ENCODE measurements at places on chromosomes 7 and 10. TPM values are rescaled to one million over a fixed set of nuclear protein-coding genes. Genes with fewer than 3 reads are reported as not detected.

DNA sequence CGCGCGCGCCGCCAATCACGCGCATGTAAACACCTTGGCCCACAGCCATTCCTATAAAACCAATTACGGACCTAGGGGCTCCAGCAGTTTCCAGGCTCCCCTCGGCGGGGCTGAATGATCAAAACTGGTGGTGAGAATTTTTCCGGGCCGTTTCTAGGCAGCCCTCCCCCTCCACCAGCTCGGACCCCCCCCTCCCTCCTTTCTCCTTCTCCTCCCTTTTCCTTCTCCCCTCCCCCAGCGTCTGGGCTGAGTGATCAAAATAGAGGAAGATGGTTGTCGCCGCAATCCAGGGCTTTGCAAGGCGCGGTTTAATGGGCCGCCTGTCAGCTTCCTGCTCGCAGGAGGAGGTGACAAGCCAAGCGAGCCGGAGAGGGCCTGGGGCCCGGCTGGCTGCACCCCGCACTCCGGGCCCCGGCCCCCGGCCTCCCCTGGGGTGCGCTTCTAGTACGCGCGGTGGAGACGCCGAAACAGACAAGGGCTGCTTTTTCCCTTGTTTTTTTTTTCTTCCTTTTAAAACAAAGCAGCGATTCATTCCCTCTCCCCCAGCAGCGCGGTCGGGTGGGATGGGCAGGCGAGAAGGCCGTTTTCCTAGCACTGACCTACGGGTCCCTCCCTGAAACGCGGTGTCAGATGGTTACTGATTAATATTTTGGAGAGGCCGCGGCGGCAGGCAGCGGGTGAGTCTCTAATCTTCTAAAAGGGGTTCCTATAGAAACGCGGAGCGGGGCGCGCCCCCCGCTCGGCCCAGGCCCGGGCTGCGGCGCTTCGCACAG, 528 bp upstream of the TNRC18 start:
- H3K27me3 ChIP-seq: no peaks in the 10 kb centered on the region
- DNase-seq: peak; percentile 99
- H3K4me1 ChIP-seq: no peaks in the 10 kb centered on the region
- no peaks in the 10 kb centered on the region for H3K36me3 ChIP-seq

PNLIP gene
- total RNA-seq: 2.9 TPM

GRCh38 chr7:146960773-146961391, 844.3 kb downstream of the CNTNAP2 start:
- no peaks in the 10 kb centered on the region for H3K36me3 ChIP-seq
- no peaks in the 10 kb centered on the region for H3K27me3 ChIP-seq
- H3K27ac ChIP-seq: no peak overlapping the region
- H3K4me1 ChIP-seq: peaks cover 11% of the 10 kb centered on the region
- H3K4me3 ChIP-seq: no peak overlapping the region
- DNase-seq: no peak

- H3K36me3 ChIP-seq: no peaks in the 10 kb centered on the region
- DNase-seq: no peak
- H3K4me1 ChIP-seq: no peaks in the 10 kb centered on the region
- H3K4me3 ChIP-seq: no peak overlapping the region
Observed at GRCh38 chr7:135733603-135734342, 5.8 kb upstream of the SLC13A4 start.

DNA sequence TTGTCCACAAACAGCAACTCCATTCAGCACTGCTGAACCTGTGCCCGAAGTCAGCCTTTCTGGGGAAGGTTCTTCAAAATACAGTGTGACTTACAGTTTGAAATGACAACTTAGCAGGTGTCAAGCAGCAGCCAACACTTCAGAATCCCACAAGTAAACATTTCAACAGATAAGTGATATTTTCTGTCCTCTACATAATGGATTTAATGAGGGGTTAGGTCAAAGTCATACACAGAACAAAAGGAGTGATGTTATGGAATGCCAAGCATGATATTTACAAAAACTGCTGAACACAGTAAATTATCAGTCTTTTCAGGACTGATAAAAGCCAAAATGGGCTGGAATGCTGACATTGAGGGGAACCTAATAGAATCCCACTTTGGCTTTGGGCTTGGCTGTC, 77.6 kb upstream of the JAZF1 start:
- no peak overlapping the region for H3K4me3 ChIP-seq
- H3K36me3 ChIP-seq: no peaks in the 10 kb centered on the region
- no peak overlapping the region for H3K27ac ChIP-seq
- no peaks in the 10 kb centered on the region for H3K4me1 ChIP-seq

DNA sequence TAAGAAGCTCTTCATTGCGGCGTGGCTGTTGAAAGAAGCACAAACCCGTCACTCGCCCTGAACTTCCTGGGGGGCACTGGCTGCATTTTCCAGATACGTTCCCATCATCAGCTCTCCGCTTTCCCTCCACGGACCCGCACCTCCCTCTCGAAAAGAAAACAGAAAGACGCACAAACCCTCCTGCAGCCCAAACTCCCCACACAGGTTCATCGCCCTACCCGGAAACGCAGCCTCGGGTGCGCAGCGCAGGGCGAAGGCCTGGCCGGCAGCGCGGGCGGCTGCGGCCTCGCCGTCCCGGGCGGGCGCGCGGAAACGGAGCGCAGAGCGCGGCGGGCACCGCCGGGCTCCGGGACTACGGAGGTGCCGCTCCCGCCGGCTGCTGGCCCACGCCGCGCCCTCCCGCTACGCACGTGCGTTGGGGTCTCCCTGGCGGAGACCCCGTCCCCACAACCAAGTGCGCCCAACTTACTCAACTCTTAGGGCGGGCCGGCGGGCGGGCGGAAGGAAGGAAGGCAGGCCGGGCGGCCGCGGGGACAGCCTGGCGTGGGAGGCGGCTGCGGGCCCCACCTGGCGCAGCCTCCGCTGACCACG, 822 bp downstream of the ZNF800 start:
- peak overlapping the region; percentile 95 for H3K27ac ChIP-seq
- peak overlapping the region; percentile 96 for H3K4me3 ChIP-seq
- H3K4me1 ChIP-seq: peaks cover 15% of the 10 kb centered on the region
- H3K27me3 ChIP-seq: no peaks in the 10 kb centered on the region
- H3K36me3 ChIP-seq: peaks cover 2% of the 10 kb centered on the region

DNA sequence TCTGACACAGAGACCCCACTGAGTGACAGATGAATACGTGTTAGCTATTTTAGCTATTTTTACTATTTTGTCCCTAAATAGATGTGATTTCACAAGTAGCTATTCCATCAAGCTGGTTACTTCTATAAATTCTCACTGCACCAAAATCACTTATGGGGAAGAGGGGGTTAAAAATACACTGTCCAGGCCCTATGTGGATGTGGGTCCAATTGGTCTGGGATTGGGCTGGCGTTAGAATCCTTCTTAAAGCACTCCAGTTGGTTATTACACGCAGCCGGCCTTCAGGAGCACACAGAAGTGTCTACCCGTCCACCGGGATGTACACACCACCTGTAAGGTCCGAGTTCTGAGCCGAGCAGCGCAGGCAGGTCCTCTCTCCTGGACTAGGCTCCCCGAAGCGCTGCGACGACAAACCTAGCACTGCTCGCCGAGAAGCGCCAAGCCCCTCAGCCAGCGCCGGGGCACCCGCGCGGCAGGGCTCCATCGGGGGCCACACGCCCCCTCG, 222.3 kb upstream of the MKLN1 start:
- peak; percentile 8 for DNase-seq
- no peaks in the 10 kb centered on the region for H3K36me3 ChIP-seq
- H3K4me1 ChIP-seq: peaks cover 5% of the 10 kb centered on the region
- peaks cover 76% of the 10 kb centered on the region for H3K27me3 ChIP-seq

- no peak for DNase-seq
- H3K4me3 ChIP-seq: no peak overlapping the region
- H3K36me3 ChIP-seq: no peaks in the 10 kb centered on the region
- H3K4me1 ChIP-seq: no peaks in the 10 kb centered on the region
- no peaks in the 10 kb centered on the region for H3K27me3 ChIP-seq
- H3K27ac ChIP-seq: no peak overlapping the region
Observed at GRCh38 chr7:144414815-144415214, 11.3 kb upstream of the NOBOX start.

GRCh38 chr7:118280319-118281012, 56.0 kb downstream of the ANKRD7 start:
- no peaks in the 10 kb centered on the region for H3K27me3 ChIP-seq
- H3K36me3 ChIP-seq: no peaks in the 10 kb centered on the region
- no peak overlapping the region for H3K27ac ChIP-seq
- no peak overlapping the region for H3K4me3 ChIP-seq
- H3K4me1 ChIP-seq: no peaks in the 10 kb centered on the region

CYP2C18 gene
- 4.5 TPM for total RNA-seq

DNA sequence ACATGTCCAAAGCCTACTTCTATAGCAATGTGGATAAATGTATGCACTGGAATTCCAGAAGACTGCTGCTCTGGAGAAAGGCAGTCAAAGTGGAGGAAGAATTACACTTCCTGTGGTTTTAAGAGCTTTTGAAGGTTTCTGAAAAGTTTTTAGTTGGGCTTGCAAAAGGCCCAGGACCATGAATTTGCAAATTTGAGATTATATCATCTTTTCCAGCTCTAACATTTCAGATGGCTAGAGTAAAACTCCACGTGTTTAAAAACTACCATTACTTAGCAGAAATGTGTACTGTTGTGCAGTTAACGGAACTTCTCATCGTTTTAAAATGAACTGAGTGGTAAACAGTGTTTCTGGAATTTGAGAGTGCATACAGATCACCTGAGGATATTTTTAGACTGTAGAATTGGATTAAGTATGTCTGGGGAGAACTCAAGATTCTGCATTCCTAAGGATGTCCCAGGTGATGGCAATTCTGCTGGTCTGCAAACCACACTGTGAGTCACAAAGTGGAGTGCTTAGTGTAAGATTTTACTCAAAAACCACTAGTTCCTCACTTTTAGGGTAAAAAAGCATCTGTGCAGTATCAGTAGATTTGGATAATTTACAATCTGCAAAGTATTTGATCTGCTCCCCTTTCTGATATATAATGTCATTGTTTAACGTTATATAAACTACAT, 32.9 kb upstream of the CCDC71L start:
- H3K27ac ChIP-seq: no peak overlapping the region
- H3K36me3 ChIP-seq: no peaks in the 10 kb centered on the region
- H3K27me3 ChIP-seq: no peaks in the 10 kb centered on the region
- no peak overlapping the region for H3K4me3 ChIP-seq
- no peak for DNase-seq

EPO gene
- total RNA-seq: not detected

GRCh38 chr10:73875139-73875475, 752 bp upstream of the CAMK2G start:
- H3K27me3 ChIP-seq: no peaks in the 10 kb centered on the region
- DNase-seq: no peak
- no peak overlapping the region for H3K4me3 ChIP-seq
- H3K4me1 ChIP-seq: peaks cover 5% of the 10 kb centered on the region

GRCh38 chr10:117550599-117551329, 8.2 kb downstream of the EMX2 start:
- no peak overlapping the region for H3K4me3 ChIP-seq
- no peak for DNase-seq
- peaks cover 96% of the 10 kb centered on the region for H3K27me3 ChIP-seq

MBL2 gene
- total RNA-seq: not detected

GRCh38 chr7:56578612-56579011, 462.4 kb upstream of the NUPR2 start:
- H3K36me3 ChIP-seq: no peaks in the 10 kb centered on the region
- no peaks in the 10 kb centered on the region for H3K27me3 ChIP-seq
- H3K27ac ChIP-seq: no peak overlapping the region
- H3K4me3 ChIP-seq: no peak overlapping the region
- no peak for DNase-seq

- no peaks in the 10 kb centered on the region for H3K27me3 ChIP-seq
- no peak for DNase-seq
- H3K4me1 ChIP-seq: peaks cover 4% of the 10 kb centered on the region
- no peaks in the 10 kb centered on the region for H3K36me3 ChIP-seq
- no peak overlapping the region for H3K4me3 ChIP-seq
Observed at GRCh38 chr10:22693860-22694259, 20.5 kb downstream of the PIP4K2A start.

GRCh38 chr10:111187096-111187495, 110.3 kb downstream of the ADRA2A start:
- H3K4me1 ChIP-seq: no peaks in the 10 kb centered on the region
- H3K4me3 ChIP-seq: no peak overlapping the region
- DNase-seq: no peak

GRCh38 chr7:102933763-102934162, 21.0 kb downstream of the LRRC17 start:
- H3K4me3 ChIP-seq: no peak overlapping the region
- peak; percentile 70 for DNase-seq
- H3K27ac ChIP-seq: peak overlapping the region; percentile 66
- H3K36me3 ChIP-seq: peaks cover 27% of the 10 kb centered on the region
- no peaks in the 10 kb centered on the region for H3K27me3 ChIP-seq

- H3K27ac ChIP-seq: no peak overlapping the region
- H3K4me1 ChIP-seq: no peaks in the 10 kb centered on the region
- no peaks in the 10 kb centered on the region for H3K27me3 ChIP-seq
- no peak for DNase-seq
Observed at GRCh38 chr10:69662901-69663300, 32.9 kb downstream of the FAM241B start.

VWDE gene
- 1.7 TPM for total RNA-seq
